ENCODE measurements at places on chromosomes 12 and 14.

- peak; percentile 10 for DNase-seq
- H3K4me3 ChIP-seq = no peak overlapping the region
- H3K36me3 ChIP-seq = no peaks in the 10 kb centered on the region
- H3K4me1 ChIP-seq = peaks cover 13% of the 10 kb centered on the region
Observed at GRCh38 chr12:22101749-22102243, 55.8 kb downstream of the CMAS start.

- no peaks in the 10 kb centered on the region for H3K36me3 ChIP-seq
- no peak overlapping the region for H3K27ac ChIP-seq
- H3K27me3 ChIP-seq = no peaks in the 10 kb centered on the region
- no peak overlapping the region for H3K4me3 ChIP-seq
Observed at GRCh38 chr14:79730953-79731352, 480.4 kb downstream of the DIO2 start.

DNA sequence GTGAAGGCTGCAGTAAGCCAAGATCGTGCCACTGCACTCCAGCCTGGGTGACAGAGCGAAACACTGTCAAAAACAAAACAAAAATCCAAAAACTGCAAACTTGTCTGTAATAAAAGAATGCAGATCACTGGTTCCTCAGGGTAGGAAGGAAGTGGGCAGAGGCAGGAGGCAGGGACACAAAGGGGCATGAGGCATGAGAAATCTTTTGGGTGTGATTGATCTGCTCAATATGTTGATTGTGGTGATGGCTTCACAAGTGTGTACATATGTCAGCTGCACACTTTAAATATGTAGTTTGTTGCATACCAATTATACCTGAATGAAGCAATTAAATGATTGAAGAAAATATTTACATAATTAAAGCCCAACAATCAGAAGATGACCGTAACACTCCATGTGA, 117.6 kb downstream of the CMAS start:
- H3K4me1 ChIP-seq = peaks cover 27% of the 10 kb centered on the region
- no peaks in the 10 kb centered on the region for H3K27me3 ChIP-seq
- no peak overlapping the region for H3K4me3 ChIP-seq
- peak overlapping the region; percentile 39 for H3K27ac ChIP-seq
- no peak for DNase-seq

GRCh38 chr14:32733015-32733414, 205.7 kb upstream of the NPAS3 start:
- DNase-seq = no peak
- no peak overlapping the region for H3K4me3 ChIP-seq
- no peaks in the 10 kb centered on the region for H3K4me1 ChIP-seq
- H3K36me3 ChIP-seq = no peaks in the 10 kb centered on the region

DNA sequence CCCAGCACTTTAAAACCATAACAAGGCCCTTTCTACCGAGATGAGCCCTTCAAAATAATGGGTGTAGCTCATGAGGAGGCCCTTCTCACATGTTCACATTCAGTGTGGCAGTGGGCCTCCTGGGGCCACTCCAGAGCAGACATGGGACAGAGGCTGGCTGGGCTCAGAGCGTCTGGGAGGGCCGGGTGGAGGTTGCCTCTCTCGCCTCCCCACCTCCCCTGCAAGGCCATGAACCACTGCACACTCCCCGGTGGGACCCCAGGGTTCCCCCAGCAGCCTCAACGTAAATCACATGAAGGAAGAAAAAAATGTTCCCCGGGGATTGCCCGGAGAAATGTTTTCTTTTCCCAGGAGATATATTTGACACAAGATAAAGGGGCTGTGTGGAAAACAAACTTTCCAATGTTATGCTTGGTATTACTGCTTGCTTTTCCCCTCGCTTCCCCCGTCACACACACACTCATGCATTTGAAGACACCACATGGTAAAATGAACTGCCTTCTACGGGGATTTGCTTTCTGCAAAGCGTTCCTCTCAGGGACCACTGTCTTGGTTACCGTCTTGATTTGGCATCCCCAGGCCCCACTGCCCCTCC, 190.7 kb upstream of the CCND2 start:
- H3K4me3 ChIP-seq = no peak overlapping the region
- H3K36me3 ChIP-seq = no peaks in the 10 kb centered on the region
- DNase-seq = no peak
- H3K4me1 ChIP-seq = no peaks in the 10 kb centered on the region
- H3K27ac ChIP-seq = no peak overlapping the region

DNA sequence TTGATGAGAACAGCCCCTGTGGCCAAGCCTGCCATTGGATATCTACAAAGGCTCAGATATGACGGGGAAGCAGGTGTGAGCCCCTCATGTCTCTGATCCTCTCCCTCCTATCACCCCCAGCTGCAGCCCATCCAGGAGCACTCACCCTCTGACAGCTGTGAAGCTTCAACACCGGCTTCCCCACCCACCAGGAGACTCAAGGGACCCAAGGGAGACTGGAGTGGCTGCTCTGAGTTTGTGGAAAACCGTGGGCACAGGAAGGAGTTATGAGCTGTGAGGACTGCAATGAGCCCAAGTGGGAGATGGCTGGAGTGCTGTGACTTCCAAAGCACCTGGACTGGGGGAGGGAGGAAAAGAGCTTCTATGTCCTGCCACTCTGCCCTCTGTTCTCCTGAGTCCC, 7.9 kb downstream of the IFI27L2 start:
- H3K36me3 ChIP-seq = no peaks in the 10 kb centered on the region
- H3K27ac ChIP-seq = no peak overlapping the region
- DNase-seq = no peak
- H3K4me3 ChIP-seq = no peak overlapping the region

- no peaks in the 10 kb centered on the region for H3K27me3 ChIP-seq
- no peak overlapping the region for H3K4me3 ChIP-seq
- H3K4me1 ChIP-seq = no peaks in the 10 kb centered on the region
- no peaks in the 10 kb centered on the region for H3K36me3 ChIP-seq
Observed at GRCh38 chr14:94043111-94043755, 17.1 kb downstream of the OTUB2 start.

- no peaks in the 10 kb centered on the region for H3K4me1 ChIP-seq
- no peak overlapping the region for H3K27ac ChIP-seq
- no peaks in the 10 kb centered on the region for H3K27me3 ChIP-seq
- H3K36me3 ChIP-seq = no peaks in the 10 kb centered on the region
- H3K4me3 ChIP-seq = no peak overlapping the region
- DNase-seq = no peak
Observed at GRCh38 chr14:80356413-80356812, 145.1 kb upstream of the DIO2 start.

- no peak overlapping the region for H3K27ac ChIP-seq
- H3K27me3 ChIP-seq = no peaks in the 10 kb centered on the region
- H3K36me3 ChIP-seq = no peaks in the 10 kb centered on the region
- no peak for DNase-seq
- no peak overlapping the region for H3K4me3 ChIP-seq
Observed at GRCh38 chr12:18320036-18320617, 58.8 kb downstream of the PIK3C2G start.

DNA sequence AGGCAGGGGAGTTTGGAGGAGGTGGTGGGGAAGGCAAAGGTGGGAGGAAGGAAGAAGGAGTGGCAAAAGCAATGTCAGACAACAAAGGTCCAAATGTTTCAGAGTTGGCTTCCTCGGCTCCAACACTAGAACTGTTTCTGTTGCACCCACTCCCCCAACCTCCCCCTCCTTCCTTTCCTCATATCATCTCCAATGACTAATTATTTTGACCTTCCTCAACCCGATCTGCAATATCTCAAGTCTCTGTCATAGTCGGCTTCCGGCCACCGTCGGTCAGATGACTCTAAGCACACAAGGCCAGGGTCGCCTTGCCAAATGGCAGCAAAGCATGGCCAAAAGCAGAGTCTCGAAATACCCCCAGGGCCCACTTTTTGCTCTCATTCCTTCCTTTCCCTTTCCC, 637.0 kb upstream of the TBX3 start:
- no peak overlapping the region for H3K27ac ChIP-seq
- H3K4me1 ChIP-seq = no peaks in the 10 kb centered on the region
- H3K36me3 ChIP-seq = no peaks in the 10 kb centered on the region
- no peaks in the 10 kb centered on the region for H3K27me3 ChIP-seq
- H3K4me3 ChIP-seq = no peak overlapping the region

DNA sequence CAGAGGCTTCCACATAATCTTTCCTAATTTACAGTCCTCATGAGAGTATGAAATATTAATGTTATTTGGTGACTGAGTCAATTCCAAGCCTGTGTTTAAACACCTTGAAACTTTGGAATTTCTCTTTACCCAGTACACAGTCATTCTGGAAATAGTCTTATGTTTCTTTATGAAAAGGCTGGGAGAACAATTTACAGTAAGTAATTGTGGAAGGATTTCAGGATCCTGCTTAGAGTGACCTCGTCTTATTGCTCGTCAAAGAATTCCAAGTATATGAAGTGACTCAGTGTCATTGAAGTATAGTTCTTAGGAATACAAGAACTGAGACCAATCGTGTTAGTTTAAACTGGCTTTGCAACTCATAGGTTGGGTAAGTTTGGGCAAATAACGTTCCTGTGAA, 634.2 kb downstream of the SLC16A7 start:
- no peak overlapping the region for H3K27ac ChIP-seq
- no peaks in the 10 kb centered on the region for H3K4me1 ChIP-seq
- no peaks in the 10 kb centered on the region for H3K36me3 ChIP-seq
- no peaks in the 10 kb centered on the region for H3K27me3 ChIP-seq

DNA sequence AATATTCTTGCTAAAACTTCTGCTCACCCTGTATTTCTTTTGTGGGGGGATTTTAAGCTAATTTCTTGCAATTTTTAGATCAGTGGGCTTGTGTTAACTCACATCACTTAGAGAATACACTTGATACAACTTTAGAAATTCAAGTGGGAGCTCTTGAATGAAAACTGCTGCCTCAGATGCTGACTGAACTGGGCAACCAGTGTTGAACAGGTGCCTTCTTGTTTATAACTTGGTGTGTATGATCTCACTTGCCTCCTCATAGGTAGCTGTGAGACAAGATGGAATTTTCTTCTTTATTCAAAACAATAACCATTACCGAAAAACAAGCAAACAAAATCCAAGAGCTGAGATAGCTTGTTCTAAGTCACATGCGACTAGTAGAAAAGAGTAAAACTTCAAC, 63.5 kb downstream of the FGD4 start:
- H3K4me1 ChIP-seq = peaks cover 14% of the 10 kb centered on the region
- H3K27me3 ChIP-seq = no peaks in the 10 kb centered on the region
- H3K36me3 ChIP-seq = no peaks in the 10 kb centered on the region
- no peak overlapping the region for H3K4me3 ChIP-seq
- DNase-seq = no peak
- H3K27ac ChIP-seq = no peak overlapping the region

DNA sequence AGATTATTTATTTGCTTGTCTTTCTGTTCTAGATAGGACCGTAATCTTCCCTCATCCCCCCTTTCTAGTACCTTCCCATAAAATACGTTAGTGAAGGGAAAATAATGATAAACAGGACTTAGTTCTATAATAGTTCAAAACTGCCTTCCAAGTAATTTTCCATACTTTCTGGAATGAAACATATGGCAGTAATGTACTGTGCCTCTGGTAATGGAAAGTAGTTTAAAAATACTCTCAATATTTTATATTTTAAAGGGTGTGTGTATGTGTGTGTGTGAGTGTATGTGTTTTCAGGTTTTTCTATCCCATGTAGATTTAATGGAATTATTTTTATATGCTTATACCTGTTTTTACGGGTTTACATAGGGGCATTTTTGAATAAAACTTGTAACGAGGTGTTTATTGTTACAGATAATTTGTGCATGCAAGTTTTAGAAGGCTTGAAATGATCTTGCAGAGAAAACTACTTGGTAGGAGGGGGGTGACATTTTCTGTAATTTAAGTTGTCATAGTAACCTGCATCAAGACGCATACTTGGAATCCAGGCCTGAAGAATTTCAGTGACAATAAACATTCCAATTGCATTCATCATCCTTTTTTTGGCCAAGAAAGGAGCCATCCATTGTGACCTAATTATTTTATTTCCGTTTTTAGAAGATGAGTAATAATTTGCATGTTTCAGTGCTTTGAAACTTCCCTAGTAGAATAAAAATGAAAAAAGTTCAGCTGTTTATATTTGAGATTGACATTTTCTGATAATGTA, 38.9 kb downstream of the RASSF8 start:
- no peaks in the 10 kb centered on the region for H3K36me3 ChIP-seq
- H3K4me3 ChIP-seq = no peak overlapping the region
- H3K27ac ChIP-seq = no peak overlapping the region
- H3K27me3 ChIP-seq = no peaks in the 10 kb centered on the region

DNA sequence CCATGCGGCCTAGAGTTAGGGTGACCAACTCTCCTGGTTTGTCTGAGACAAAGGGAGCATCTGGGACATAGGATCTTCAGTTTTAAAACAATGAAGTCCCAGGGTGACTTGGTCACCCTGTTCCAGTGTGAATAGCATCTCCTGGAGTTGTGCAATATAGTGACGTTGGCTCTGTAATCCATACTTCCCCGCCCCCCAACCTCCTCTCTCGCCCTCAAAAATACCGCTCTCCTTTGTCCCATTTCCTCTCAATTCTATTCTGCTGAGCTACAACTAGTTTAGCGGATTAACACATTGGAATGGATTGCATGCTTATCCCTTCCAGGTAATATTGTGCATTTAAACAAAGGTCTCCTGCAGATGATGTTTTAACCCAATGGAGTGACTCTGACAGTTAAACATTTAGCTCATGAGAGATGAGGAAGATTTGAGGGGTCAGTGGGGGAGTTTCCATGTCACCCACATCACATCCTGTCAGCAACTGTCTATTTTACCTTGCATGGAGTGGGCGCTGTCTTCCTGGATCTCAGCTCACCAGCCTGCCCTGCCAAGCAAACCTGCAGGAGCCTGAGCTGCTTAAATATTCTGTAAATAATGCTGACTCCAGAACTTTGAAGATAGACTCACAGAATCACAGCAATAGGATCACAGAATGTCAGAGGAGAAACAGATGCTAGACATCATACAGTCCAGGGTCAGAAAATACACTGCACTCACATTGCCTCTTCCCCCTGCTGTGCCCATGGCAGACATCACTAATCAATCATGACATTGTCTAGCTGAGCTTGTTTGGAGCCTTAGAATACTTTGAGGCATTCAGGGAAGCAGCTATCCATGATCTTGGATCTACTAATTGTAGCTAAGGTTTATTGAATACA, 43.0 kb downstream of the MAP1LC3B2 start:
- H3K36me3 ChIP-seq = no peaks in the 10 kb centered on the region
- no peak overlapping the region for H3K4me3 ChIP-seq
- no peak for DNase-seq
- no peak overlapping the region for H3K27ac ChIP-seq
- H3K4me1 ChIP-seq = peaks cover 20% of the 10 kb centered on the region

DNA sequence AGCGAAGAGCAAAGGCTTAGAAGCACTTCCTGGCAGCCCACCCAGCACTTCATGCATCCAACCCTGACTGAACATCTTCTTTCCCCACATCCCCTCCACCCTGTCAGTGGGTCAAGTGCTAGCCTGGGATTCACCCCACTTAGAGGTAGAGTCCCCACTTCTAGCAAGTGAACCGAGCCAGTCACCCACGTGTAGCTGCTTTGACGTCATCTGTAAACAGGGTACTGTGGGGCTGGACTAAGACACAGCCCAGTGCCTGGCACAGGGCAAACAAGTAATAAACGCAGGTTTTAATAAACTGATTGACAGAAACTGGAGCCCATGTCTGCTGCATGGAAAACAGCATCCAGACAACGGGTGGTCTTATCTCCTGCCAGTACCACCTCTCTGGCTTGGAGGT, 61.7 kb downstream of the ITPK1 start:
- peaks cover 12% of the 10 kb centered on the region for H3K4me1 ChIP-seq
- DNase-seq = peak; percentile 50
- no peak overlapping the region for H3K4me3 ChIP-seq
- H3K36me3 ChIP-seq = peaks cover 6% of the 10 kb centered on the region
- no peak overlapping the region for H3K27ac ChIP-seq

- peaks cover 18% of the 10 kb centered on the region for H3K4me1 ChIP-seq
- H3K27ac ChIP-seq = peak overlapping the region; percentile 92
- H3K36me3 ChIP-seq = no peaks in the 10 kb centered on the region
- H3K4me3 ChIP-seq = peak overlapping the region; percentile 93
Observed at GRCh38 chr12:79933532-79934264, 1.2 kb downstream of the PPP1R12A start.
